ENCODE measurements at places on chromosomes 16 and 17. TPM values are rescaled to one million over a fixed set of nuclear protein-coding genes. Genes with fewer than 3 reads are reported as not detected.
A peak's percentile ranks its signal among the peaks of the same experiment; 100 is the strongest.

The DNAI2 gene
- not detected for total RNA-seq

The CRYBA1 gene
- total RNA-seq = not detected

The SLFN11 gene
- not detected for total RNA-seq

The ARL4D gene
- total RNA-seq = 9.5 TPM

The CDH1 gene
- 0.70 TPM for total RNA-seq

The FAM171A2 gene
- total RNA-seq = 1.8 TPM

The CHRNB1 gene
- 3.6 TPM for total RNA-seq

The CHP2 gene
- total RNA-seq = not detected

The MT4 gene
- not detected for total RNA-seq

- H3K27ac ChIP-seq = no peak overlapping the region
- H3K4me3 ChIP-seq = no peak overlapping the region
- H3K4me1 ChIP-seq = peaks cover 41% of the 10 kb centered on the region
- peaks cover 39% of the 10 kb centered on the region for H3K36me3 ChIP-seq
Observed at GRCh38 chr17:45088741-45089140, 27.6 kb downstream of the NMT1 start.

- H3K4me1 ChIP-seq = no peaks in the 10 kb centered on the region
- no peak for DNase-seq
- no peak overlapping the region for H3K27ac ChIP-seq
- peaks cover 2% of the 10 kb centered on the region for H3K27me3 ChIP-seq
- no peaks in the 10 kb centered on the region for H3K36me3 ChIP-seq
Observed at GRCh38 chr17:34487626-34488025, 91.8 kb upstream of the TMEM132E start.

DNA sequence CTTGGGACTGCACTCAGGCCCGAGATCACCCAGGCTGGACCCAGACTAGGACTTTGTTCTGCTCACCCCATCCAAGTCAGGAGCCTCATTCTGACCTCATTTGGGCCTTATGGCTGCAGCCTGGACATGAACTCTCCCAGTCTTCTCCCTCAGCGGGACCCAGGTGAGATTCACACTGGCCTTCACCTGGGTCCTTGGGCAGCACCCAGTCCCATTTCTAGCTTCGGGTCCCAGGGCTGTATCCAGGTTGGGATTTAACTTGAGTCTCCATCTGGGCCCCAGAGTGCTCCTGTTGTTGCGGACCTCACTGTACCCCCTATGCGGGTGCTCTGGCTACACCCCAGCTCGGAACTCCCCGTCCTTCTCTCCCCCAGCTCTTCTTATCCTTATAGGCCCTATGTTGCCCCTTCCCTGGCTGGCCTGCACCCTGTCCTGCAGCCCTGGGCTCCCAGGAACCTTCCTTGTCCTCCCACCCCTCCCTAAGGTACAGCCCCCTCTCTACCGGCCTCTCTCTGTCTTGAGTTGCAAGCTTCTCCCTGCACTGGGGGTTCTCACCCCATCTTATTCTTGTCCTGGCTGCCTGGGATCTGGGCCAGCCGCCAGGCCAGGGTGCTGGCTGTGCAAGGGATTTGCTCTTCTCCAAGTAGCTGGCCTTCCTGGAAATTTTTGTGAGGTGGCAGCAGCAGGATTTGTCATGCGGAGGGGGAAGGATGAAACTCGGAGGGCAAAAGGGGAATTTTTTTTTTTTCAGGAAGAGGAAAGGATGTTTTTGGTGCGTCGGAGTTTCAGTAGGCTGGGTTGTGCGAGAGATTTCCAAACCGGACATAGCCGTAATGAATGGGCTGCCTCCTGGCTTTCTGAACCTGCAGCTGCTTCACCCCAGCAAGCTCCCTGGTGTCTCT, 904 bp downstream of the MAP2K3 start:
- H3K4me1 ChIP-seq = peaks cover 45% of the 10 kb centered on the region
- peak overlapping the region; percentile 90 for H3K27ac ChIP-seq

GRCh38 chr16:14013571-14014283, 57.4 kb upstream of the MRTFB start:
- no peaks in the 10 kb centered on the region for H3K36me3 ChIP-seq
- peaks cover 41% of the 10 kb centered on the region for H3K4me1 ChIP-seq
- H3K27ac ChIP-seq = no peak overlapping the region

DNA sequence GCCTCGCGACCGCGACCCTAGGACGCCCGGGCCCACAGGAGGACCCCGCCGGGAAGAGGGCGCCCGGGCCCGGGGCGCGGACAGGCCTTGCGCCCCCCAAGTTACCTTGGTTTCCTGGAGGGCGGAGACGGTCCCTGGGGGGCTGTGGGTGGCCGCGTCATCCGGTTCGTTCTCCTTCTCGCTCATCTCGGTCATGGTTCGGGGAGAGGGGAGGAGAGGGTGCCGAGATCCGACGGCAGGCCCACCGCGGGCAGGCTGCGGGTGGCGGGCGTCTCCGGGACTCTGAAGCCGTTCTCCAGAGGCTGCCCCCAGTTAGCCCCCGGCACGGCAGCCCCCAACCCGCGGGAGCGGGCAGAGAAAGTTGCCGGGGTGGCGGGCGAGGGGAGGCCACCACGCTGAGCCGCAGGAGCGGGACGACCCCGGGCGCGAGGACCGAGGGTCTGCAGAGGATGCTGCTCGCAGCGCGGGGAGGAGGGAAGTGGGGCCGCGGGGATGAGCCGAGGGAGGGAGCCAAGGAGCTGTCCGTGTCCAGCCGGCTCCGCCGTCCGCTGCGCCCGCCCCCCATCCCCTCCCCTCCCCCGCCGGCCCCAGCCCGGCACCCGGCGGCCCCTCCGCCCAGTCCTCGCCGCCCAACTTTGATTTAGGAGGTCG, at the start of gene STAC2:
Gene STAC2 (minus strand): TSS at position 638 of the 651 bp plus-strand sequence. CDS start 443 bp downstream, at position 195.
- H3K27ac ChIP-seq = no peak within 1 kb of the TSS
- peaks cover 6% of the 10 kb centered on the region for H3K4me1 ChIP-seq
- H3K27me3 ChIP-seq = peaks cover 26% of the 10 kb centered on the region
- no peaks in the 10 kb centered on the region for H3K36me3 ChIP-seq

- H3K4me3 ChIP-seq = no peak overlapping the region
- peaks cover 20% of the 10 kb centered on the region for H3K36me3 ChIP-seq
- no peak for DNase-seq
Observed at GRCh38 chr17:4845118-4845517, 12.0 kb downstream of the MINK1 start.

GRCh38 chr17:50268743-50269275, 5.5 kb upstream of the TMEM92 start:
- H3K36me3 ChIP-seq = no peaks in the 10 kb centered on the region
- peaks cover 25% of the 10 kb centered on the region for H3K4me1 ChIP-seq
- H3K27ac ChIP-seq = no peak overlapping the region
- H3K27me3 ChIP-seq = peaks cover 74% of the 10 kb centered on the region
- no peak for DNase-seq
- no peak overlapping the region for H3K4me3 ChIP-seq
